ENCODE measurements at places on chromosomes 2 and 18.

DNA sequence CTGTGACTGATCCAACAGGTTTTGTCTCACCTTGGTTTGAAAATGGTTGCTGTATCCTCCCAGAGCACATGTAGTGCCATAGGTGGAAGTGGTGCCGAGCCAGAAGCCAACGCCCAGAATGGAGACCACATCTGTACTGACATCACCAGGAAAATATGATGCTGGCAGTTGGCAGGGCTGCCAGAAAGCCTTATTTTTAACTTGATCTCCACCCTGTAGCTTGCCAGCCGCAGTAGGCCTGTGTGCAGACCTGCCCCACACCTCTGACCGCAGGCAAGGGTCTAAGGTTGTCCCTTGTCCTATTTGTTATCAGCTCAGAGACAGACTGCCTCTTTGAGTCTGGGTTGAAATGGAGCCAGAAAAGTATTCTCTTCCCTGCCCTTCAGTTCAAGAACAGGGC is 123.5 kb upstream of the EML6 start:
- no peak for DNase-seq

DNA sequence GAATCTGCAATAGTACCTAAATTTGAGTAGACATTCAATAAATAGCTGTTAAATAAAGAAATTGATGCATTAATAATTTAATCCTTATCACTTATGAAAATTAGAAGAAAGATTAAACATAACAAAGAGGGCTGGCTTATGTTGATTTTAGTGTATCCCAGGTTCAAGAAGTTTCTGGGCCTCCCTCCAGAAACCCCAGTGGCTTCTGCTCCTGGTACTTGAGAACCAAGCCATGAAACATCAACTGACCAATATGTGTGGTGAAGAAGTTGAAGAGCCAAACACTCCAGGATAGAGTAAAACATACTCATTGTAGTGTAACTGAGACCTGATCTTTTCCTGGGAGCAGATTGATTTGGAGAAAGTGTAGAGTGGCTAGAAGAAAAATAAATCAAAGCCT is 1465.7 kb upstream of the PIK3C3 start:
- DNase-seq, result no peak

- DNase-seq, result no peak
These were observed 25.4 kb downstream of the TET3 start for GRCh38 chr2:74010087-74010541.

- DNase-seq, result no peak
These were observed 124.8 kb upstream of the ITGB6 start for GRCh38 chr2:160324917-160325316.

GRCh38 chr2:84526562-84526961 is 10.3 kb downstream of the DNAH6 start:
- no peak for DNase-seq

DNA sequence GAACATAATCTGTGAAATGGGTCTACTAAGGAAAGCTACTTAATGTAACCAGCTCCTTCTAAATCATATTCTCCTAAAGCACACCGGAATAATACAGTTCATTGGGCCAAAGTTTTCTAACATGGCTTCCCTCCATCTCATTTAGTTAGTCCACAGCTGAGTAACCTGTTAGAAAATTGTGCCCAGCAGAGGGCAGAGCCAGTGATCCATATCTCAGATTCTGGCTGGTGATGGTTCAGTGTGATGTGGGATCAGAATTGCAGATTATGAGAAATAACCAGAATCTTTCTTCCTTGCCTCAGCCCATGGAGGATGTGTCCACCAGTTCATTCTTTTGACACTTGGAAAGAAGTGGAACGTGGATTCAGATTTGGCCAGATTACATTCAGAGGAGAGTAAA is 9.4 kb upstream of the CTLA4 start:
- DNase-seq, result no peak

GRCh38 chr2:21757805-21758430 is 634.1 kb downstream of the TDRD15 start:
- DNase-seq, result no peak

GRCh38 chr2:43458014-43458628 is 137.7 kb downstream of the THADA start:
- no peak for DNase-seq

- DNase-seq, result no peak
These were observed 50.7 kb downstream of the LBH start for GRCh38 chr2:30282081-30282480.

DNA sequence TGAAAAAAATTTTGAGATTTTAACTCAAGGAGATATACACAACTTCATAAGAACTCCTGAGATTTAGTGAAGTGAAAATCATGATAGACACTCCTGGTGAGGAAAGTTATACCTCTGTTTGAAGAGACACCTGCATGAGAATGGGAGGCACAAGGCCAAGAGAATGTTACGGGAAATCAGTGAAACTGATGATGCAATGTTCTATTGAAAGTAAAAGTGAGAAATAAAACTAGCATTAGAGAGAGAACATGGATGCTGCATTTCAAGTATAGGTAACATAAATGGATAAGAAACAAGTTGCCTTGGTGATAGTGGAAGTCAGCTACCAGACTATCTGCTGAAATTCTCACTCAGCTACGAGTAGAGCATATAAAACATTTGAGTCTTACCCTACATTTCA is 562.1 kb upstream of the FANCL start:
- DNase-seq, result no peak

GRCh38 chr2:70684846-70685622 is 83.0 kb downstream of the ADD2 start:
- DNase-seq, result no peak

GRCh38 chr18:2997429-2997828 is 15.5 kb downstream of the LPIN2 start:
- no peak for DNase-seq

DNA sequence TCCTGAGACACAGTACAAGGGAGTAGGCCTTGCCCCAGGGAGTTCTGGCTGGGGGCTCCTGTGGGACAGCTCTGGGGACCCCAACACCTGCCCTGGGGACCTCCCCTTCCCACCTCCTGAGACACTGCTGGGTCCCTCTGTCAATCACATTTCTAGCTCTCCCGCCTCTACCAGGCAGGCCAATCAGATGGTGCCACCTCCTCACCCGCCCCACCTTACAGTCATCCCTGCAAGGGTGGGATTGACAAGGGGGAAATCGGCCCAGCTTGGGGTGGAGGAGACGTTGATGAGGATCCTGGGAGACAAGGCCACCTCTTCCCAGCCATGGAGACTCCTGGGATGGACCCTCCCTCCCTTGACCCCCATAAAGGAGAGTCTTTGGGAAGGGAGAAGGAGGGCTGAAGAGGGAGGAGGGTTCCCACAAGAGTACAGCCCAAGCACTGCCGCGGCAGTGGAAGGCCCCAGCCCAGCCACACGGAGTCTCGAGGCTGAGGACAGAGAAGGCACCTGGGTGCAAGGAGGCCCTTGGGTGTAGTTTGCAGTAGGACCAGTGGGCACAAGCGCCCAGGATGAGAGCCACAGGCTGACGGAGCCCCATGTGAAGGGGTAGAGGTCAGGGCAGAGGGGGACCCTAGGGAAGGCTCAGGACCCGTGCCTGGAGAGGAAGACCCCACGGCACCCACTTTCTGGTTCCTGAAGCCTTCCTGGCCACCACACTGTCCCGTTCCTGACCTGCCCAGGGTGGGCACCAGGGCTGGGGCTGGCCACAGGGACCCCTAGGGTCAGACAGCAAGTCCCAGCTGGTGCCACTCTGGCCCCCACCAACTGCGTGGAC is 109.9 kb upstream of the OTOS start:
- DNase-seq, result no peak

- DNase-seq, result no peak
These were observed 7.6 kb upstream of the AGFG1 start for GRCh38 chr2:227464361-227464760.

- no peak for DNase-seq
These were observed 15.3 kb downstream of the WNT10A start for GRCh38 chr2:218895759-218896500.

GRCh38 chr18:32093102-32093511 is 1.4 kb downstream of the RNF138 start:
- peak; percentile 24 for DNase-seq

DNA sequence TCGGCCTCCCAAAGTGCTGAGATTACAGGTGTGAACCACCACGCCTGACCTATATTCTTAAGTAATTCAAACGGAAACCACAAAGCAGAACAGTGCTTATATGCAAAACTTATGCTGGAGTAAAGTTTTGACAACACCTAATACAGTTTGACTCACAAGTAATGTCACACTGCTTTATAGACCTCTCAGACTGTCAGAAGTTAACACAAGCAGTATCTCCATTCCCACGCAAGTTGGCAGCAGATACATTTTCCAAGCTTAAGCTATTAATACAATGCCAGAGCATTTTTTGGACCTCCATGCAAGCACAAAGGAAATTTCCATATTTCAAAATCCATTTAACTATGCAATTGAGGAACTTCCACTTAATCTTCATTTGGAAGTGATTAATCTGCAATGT is 21.0 kb upstream of the SANBR start:
- DNase-seq, result no peak

DNA sequence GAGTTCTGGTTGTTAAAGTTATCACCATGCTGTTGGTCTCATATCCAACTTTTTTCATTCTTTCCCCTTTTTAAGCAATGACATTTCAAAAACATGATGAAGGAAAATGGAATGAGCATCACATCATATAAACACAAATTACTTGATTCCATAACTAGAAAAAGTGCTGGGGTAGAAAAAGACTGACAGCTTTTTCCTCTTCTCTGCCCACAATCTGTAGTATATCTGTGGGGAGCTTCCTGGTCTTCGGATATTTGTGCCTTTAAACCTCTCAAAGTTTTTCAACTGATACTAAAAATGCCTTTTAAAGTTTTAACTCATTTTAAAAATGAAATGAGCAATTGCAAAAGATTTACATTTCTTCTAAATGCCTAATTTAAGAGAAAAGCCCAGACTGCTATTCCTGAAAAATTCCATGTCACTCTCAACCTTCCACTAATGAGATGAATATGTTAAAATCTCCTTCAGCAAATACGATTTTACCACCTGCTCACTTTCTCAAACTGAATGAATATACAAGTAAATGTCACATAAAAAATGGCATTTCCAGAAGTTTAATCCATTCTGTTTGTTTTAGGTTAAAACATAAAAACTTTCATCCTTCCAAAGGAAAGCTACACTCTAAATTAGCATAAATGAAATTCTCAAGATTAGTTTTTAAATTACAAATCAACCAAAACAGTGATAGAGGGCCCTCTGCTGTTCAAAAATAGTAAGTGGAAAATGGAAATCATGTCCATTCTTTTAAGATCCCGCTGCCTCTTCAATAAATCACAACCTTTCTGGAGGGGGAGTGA is 2.1 kb downstream of the DNAH7 start:
- no peak for DNase-seq

GRCh38 chr18:63550068-63550467 is 7.9 kb downstream of the SERPINB12 start:
- DNase-seq, result no peak

DNA sequence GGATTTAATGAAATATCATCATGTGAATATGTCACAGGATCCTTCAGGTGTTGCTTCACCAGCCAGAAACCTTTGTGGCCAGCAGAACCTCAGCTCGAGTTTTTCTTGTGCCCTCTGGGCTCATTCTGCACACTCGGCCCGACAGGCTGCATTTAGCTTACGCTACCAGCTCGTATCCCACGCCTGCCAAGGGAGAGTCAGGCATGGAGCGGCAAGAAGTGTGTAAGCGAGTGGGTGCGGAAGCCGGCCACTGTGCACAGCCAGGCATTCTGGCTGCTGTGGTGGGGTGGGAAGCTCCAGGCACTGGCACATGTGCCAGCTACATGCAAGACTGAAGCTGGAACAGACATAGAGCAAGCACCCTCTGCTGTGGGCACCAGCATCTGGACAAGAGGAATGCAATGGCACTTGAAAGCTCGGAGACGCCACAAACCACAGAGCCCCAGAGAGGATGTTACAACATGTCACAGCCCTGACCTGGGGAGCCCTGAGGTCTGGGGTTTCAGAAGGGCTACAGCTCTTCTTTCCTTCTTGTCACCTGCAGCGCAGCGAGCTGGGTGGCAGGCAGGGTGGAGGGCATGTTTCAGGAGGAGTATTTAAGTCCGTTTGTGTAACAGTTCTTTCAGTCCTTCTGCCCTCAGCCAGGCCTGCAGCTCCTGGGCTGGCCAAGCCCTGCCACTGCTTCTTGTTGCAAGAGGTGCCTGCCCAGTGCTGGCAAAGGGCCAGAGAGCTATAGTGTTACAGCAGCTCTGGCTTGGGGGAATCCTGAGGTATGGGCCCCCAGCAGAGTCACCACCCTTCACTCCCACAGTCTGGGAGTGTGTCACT is 257.3 kb upstream of the HNMT start:
- DNase-seq, result no peak

DNA sequence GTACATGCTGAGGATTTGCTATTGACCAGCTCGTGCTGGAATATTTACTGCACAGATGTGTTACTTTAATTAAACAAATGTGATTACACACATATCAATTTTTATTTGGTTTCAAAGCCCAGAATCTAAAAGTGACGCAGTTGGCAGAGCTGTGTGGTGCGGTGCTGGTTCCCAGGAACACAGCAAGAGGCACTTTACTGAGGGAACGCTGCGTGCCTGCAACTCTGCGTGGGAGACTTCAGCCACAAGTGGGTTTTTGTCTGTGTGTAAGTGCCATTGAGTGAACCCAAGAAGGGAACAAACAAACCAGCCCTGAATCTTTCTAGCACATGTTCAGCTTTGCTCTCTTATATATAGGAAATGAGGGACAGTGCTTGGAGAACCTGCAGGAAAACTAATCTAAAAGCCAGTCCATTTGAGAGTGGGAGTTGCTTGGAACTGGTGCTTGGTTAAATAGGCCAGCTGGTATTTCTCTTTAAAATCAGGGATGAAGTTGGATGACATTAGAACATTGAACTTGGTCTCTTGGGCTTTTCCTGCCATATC is 196.6 kb upstream of the CELF4 start:
- DNase-seq, result no peak

DNA sequence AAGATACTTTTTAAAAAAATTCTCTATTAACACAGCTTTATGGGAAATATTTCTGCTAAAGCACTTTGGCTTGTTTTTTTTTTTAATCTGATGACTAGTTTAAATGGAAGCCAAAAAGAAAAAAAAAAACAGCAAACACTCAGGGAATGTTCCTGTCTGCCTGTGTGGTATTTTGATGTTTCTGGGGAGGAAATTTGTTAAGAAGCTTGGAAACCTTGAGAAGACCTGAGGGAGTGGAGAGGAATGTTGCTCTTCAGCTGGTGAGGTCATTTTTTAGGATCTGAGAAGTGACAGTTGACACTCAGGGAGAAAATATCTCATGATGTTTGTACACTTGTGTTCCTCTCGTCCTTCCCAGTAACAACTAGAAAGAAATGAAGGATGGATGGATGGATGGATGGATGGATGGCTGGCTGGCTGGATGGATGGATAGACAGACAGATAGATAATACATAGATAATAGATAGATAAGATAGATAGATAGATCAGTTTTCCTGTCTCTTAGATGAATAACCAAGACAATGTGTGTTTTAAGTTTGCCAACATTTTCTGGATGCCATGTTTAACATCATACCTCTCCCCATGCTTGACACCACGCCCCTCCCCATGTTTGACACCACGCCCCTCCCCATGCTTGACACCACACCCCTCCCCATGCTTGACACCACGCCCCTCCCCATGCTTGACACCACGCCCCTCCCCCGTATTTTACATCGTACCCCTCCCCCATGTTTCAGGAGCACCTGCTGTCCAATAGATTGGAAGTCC is 84.8 kb downstream of the CTIF start:
- no peak for DNase-seq

All from activated T-cell treated with anti-CD3 and anti-CD28 coated beads for 48 hours (primary cell).